Fibroblast of lung (primary cell): ENCODE measurements at places on chromosomes 5 and 9. TPM values are rescaled to one million over a fixed set of nuclear protein-coding genes. Genes with fewer than 3 reads are reported as not detected.

GRCh38 chr5:157177953-157178352 is 2.7 kb upstream of the ITK start:
- H3K27me3 ChIP-seq: no peaks in the 10 kb centered on the region
- H3K4me1 ChIP-seq: no peaks in the 10 kb centered on the region
- H3K27ac ChIP-seq: no peak overlapping the region
- no peaks in the 10 kb centered on the region for H3K36me3 ChIP-seq
- no peak for DNase-seq

DNA sequence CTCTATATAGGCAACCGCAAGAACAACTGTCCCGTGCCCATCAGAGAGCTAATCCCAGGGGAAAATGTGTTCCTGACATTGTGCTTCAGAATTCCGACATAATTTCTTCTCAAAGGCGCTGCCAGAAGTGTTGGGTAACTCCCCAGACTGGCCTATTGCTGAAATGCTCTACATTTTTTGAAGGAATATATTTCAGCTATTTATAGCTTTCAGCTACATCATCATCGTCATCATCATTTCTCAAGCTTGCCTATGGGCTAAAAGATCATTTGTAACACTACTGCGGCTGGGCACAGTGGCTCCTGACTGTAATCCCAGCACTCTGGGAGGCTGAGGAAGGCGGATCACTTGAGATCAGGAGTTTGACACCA is 49.7 kb downstream of the MYO10 start:
- H3K4me1 ChIP-seq: peaks cover 19% of the 10 kb centered on the region
- no peaks in the 10 kb centered on the region for H3K36me3 ChIP-seq
- peak overlapping the region; percentile 68 for H3K27ac ChIP-seq
- peak; percentile 96 for DNase-seq
- H3K4me3 ChIP-seq: no peak overlapping the region
- H3K27me3 ChIP-seq: no peaks in the 10 kb centered on the region

DNA sequence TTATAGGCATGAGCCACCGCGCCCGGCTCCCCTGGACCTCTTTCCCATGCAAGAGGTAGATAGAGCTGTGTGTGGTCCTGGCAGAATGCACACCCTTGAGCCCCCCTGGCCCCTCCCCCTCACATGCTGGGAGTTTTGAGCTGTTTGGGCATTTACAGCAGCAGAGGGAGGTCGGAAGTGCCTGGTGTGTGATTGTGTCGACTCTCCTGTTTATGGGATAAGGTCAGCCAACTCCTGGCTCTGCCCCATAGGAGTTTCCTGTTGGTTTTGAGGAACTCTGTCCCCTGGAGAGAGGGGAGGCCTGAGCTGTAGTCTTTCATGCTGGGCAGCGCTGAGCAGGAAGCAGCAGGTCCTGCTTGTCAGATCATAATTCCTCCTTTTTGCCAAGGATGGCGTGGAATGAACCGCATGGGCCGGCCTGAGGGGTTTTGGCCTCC is 6.0 kb downstream of the LRRC8A start:
- no peaks in the 10 kb centered on the region for H3K27me3 ChIP-seq
- DNase-seq: peak; percentile 37
- peaks cover 25% of the 10 kb centered on the region for H3K36me3 ChIP-seq
- H3K4me3 ChIP-seq: no peak overlapping the region
- H3K4me1 ChIP-seq: peaks cover 18% of the 10 kb centered on the region

GRCh38 chr5:127055880-127056653 is 17.2 kb downstream of the C5orf63 start:
- no peak for DNase-seq
- no peaks in the 10 kb centered on the region for H3K27me3 ChIP-seq
- no peak overlapping the region for H3K27ac ChIP-seq
- H3K4me1 ChIP-seq: no peaks in the 10 kb centered on the region
- H3K4me3 ChIP-seq: no peak overlapping the region
- no peaks in the 10 kb centered on the region for H3K36me3 ChIP-seq

DNA sequence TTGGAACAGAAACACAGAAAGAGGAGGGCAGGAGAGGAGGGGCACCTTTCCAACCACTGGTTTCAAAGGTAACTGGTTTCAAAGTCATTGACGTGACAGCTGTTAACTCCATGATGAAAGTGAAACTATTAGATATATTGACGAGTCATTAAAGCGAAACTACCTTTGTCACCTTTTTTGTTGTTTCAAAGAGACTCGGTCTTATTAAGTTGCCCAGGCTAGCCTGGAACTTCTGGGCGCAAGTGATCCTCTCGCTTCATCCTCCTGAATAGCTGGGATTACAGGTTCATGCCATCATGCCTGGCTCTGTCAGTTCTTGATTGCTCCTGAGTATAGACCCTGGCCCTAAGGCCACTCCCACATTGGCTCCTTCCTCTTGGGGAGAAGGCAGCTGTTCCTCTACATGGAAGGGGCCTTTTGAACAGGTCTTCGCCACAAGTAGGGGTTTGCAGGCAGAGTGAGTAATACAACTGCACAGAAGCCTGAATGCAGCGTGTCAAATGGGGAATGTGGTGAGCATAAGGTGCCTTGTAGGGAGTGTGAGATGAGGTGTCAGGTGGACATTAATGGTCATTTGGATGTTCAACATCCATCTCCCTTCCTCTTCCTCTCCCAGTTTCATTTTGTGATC is 3.4 kb upstream of the F12 start:
- no peaks in the 10 kb centered on the region for H3K4me1 ChIP-seq
- H3K27me3 ChIP-seq: peaks cover 9% of the 10 kb centered on the region
- H3K36me3 ChIP-seq: no peaks in the 10 kb centered on the region

GRCh38 chr5:169577951-169578350 is 5.6 kb upstream of the SPDL1 start:
- H3K27ac ChIP-seq: no peak overlapping the region
- H3K4me1 ChIP-seq: peaks cover 4% of the 10 kb centered on the region
- no peak overlapping the region for H3K4me3 ChIP-seq
- no peaks in the 10 kb centered on the region for H3K36me3 ChIP-seq

GRCh38 chr9:5514617-5515260 is 4.4 kb downstream of the PDCD1LG2 start:
- H3K36me3 ChIP-seq: no peaks in the 10 kb centered on the region
- H3K27ac ChIP-seq: no peak overlapping the region
- H3K27me3 ChIP-seq: no peaks in the 10 kb centered on the region
- peaks cover 5% of the 10 kb centered on the region for H3K4me1 ChIP-seq

DNA sequence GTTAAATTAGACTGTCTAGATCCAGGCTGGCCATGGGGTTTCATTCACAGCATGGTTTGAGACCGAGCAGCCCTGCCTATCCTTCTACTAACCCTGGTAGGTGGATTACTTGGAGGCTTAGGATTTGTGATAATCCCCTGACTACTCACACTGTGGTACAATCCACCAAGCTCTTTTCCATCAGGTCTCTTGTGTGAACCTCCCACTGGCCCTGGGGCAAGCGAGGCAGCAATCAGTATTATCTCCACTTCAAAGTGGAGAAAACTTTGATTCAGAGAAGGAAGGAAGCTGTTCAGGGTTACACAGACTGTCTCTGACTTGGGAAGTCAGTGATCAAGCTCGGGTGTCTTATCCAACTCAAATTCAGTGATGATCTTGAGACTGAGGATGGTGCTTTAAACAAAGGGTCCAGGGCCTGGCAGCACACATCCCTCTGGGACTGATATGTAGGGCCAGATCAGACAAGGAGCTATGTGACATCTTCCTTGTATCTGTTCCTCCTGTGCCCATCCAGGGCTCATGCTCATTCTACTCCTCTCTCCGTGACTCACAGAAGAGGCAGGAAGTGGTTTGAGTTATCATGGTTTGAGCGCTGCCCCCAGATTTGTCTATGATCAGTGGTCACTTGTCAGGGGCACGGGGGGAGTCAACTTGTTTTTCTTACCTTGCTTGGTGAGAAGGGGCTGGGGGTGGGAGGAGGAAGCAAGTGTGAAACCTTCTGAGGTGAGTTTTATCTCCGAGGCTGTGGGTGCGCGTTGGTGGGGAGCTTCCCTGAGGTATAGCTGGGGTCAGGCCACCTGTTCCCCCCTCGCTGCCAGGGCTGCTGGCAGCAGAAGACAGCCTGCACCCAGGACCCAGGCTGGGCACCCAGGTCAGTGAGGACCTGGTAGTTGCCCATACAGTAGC is 48.6 kb downstream of the RGS3 start:
- H3K27ac ChIP-seq: no peak overlapping the region
- no peak overlapping the region for H3K4me3 ChIP-seq
- peak; percentile 72 for DNase-seq
- no peaks in the 10 kb centered on the region for H3K36me3 ChIP-seq
- H3K4me1 ChIP-seq: peaks cover 5% of the 10 kb centered on the region
- H3K27me3 ChIP-seq: no peaks in the 10 kb centered on the region

DNA sequence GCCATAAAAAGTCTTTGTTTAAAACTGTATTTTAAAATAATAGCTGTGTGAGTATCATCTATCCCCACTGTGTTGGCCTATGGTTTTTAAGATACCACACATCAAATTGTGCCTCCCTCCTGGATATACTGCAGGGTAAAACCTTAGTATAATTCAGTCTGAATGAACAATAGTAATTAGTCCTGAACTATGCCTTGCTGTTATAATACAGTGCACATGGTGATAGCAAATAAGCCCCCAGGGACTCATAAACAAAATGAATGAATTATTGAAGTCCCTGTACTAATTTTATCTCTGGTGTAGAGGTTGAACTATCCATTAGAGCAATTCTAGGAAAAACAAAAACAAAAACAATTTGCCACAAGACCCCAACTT is 142.7 kb upstream of the ADAMTSL1 start:
- H3K4me1 ChIP-seq: no peaks in the 10 kb centered on the region
- no peaks in the 10 kb centered on the region for H3K36me3 ChIP-seq
- H3K27me3 ChIP-seq: no peaks in the 10 kb centered on the region
- no peak overlapping the region for H3K27ac ChIP-seq

GRCh38 chr5:38613992-38614836 is 57.8 kb upstream of the LIFR start:
- H3K36me3 ChIP-seq: no peaks in the 10 kb centered on the region
- no peak overlapping the region for H3K27ac ChIP-seq
- peaks cover 5% of the 10 kb centered on the region for H3K4me1 ChIP-seq
- H3K4me3 ChIP-seq: no peak overlapping the region

DNA sequence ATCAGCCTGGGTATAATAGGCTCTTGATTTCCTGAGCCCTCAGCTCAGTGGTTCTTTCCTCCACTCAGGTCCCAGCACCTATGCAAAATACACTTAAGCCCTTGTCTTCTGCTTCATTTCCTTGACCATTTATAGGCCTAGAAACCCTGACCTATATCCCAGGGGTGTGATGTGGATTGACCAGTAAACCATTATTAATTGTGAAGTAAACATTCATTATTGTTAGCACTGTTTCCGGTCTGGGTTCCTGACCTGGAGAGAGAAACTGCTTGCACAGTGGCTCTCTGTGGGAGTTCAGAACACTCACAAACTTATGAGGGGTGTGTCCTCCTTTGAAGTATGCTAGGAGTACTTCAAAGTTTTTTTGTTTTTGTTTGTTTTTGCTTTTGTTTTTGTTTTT is 19.6 kb upstream of the TOMM5 start:
- no peaks in the 10 kb centered on the region for H3K36me3 ChIP-seq
- H3K27ac ChIP-seq: no peak overlapping the region
- H3K4me1 ChIP-seq: no peaks in the 10 kb centered on the region

DNA sequence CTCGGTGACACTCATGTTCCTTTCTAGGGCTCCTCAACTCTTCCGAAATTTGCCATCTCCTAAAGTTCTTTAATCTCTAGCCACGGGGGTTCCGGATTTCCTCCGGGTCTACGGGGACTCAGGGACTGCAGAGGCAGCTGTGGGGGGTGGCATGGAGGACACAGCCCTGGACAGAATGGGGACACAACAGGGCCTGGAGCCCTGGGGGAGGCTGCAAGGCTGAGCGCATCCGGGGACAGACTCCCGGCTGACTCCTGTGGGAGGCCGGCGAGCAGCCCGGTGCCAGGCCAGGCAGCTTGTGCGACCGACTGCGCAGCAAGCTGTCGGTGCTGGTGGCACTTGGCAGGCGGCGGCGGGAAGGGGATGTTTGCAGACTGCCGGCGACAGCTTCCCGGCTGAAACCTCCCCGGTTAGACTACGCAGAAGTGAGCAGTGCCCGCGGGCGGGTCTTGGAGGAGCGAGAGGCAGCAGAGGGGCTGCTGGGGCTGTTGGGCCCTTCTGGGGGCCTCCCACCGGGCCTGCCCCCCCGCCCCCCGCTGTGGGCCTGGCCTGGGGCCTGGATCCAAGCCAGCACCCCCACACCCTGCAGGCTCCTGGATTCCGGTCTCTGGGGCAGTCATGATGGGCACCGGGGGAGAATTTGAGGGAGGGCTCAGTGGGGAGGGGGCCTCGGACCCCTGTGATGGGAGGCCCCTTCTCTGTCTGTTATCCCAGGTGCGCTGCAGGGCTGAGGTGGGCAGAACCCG is 28.7 kb upstream of the UBAC1 start:
- no peak overlapping the region for H3K27ac ChIP-seq
- no peaks in the 10 kb centered on the region for H3K27me3 ChIP-seq
- no peak overlapping the region for H3K4me3 ChIP-seq
- H3K4me1 ChIP-seq: peaks cover 9% of the 10 kb centered on the region
- H3K36me3 ChIP-seq: no peaks in the 10 kb centered on the region

GRCh38 chr9:77562019-77562748 is 85.9 kb downstream of the GNA14 start:
- no peak overlapping the region for H3K4me3 ChIP-seq
- no peaks in the 10 kb centered on the region for H3K27me3 ChIP-seq
- no peak for DNase-seq
- H3K27ac ChIP-seq: no peak overlapping the region
- no peaks in the 10 kb centered on the region for H3K36me3 ChIP-seq
- no peaks in the 10 kb centered on the region for H3K4me1 ChIP-seq

Gene TERT
- not detected in 2 replicates for total RNA-seq

Gene PCDHGA9
- total RNA-seq: 2.6 and 4.8 TPM in 2 replicates

Gene GPR107
- 19.8 and 27.6 TPM in 2 replicates for total RNA-seq

Gene IRX2
- total RNA-seq: 0.26 and 0.33 TPM in 2 replicates

Gene ADRA1B
- 0.26 and 0.99 TPM in 2 replicates for total RNA-seq

Gene NRG2
- total RNA-seq: 0.51 and 1.3 TPM in 2 replicates

Gene ACTL7B
- not detected in 2 replicates for total RNA-seq

Gene TMEM8B
- 2.1 and 3.0 TPM in 2 replicates for total RNA-seq
